NCI-H460 (cell line): ENCODE measurements at places on chromosomes 5 and 9.

DNA sequence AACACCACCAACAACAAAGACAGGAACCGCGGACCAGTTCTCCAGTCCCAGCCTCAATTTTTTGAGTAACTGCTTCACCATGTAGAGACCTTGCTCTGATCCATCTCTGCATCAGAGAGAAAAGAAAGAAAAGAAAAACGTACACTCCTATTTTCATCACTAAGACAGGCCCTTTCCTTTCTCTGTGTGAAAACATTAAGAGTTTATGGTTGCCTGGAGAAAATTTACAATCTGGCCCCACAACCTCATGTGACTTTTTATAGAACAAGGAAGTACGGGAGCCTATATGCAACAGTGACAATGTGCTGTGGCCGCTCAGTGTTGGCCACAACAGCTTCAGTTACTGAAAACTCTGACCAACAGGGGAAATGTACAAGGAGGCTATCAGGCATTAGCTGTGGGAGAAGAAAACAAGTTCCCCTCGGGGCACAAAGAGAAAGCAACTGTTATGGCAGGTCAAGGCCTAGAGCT, 272.9 kb upstream of the PTGER4 start:
- DNase-seq = no peak

DNA sequence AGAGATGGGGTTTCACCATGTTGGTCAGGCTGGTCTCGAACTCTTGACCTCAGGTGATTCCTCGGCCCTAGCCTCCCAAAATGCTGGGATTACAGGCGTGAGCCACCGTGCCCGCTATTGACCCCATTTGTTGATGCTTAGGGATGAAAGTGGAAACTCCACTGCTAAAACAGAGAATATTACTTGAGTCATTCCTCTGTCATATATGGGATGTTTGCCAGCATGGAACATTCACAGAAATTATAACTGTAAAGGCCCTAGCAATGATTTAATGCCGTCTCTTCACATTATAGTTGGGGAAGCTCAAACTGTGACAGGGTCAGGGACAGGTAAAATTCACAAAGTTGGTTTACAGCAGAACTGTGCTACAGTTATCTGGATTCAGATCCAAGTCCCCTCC, 94.5 kb downstream of the TMC1 start:
- DNase-seq = no peak

- no peak for DNase-seq
Measured at GRCh38 chr5:91211997-91212713, 171.0 kb downstream of the ARRDC3 start.

- DNase-seq = peak; percentile 40
Measured at GRCh38 chr5:29811914-29812679, 1381.4 kb upstream of the CDH6 start.

GRCh38 chr5:110209401-110209800, 517.1 kb downstream of the TMEM232 start:
- DNase-seq = no peak

GRCh38 chr5:178114325-178115135, 1.2 kb downstream of the N4BP3 start:
- DNase-seq = no peak

GRCh38 chr9:114047717-114048116, 30.4 kb downstream of the AMBP start:
- DNase-seq = peak; percentile 4

- DNase-seq = no peak
Measured at GRCh38 chr9:134917431-134918373, at the start of gene FCN1. Gene FCN1 (minus strand): TSS chr9:134917912. CDS start chr9:134917871, 41 bp downstream.

- no peak for DNase-seq
Measured at GRCh38 chr5:95925939-95926338, 35.7 kb downstream of the ELL2 start.

- no peak for DNase-seq
Measured at GRCh38 chr5:75648712-75649111, 37.5 kb downstream of the ANKDD1B start.
